Lung microvascular endothelial cell (primary cell): ENCODE measurements at places on chromosomes 16 and 17.

- DNase-seq, result no peak
Measured at GRCh38 chr16:77336637-77337036, 98.2 kb downstream of the ADAMTS18 start.

DNA sequence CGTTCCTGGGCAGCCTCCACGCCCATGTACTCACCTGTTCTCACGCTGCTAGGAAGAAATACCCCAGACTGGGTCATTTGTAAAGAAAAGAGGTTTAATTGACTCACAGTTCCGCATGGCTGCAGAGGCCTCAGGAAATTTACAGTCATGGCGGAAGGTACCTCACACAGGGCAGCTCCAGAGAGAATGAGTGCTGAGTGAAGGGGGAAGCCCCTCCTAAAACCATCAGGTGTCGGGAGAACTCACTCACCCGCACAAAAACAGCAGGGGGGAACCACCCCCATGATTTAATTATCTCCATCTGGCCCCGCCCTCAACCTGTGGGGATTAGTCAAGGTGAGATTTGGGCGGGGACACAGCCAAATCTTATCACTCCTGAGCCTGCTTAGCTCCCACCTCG, 18.2 kb downstream of the RAB40C start:
- DNase-seq, result no peak

GRCh38 chr16:19088341-19088916, 21.0 kb downstream of the COQ7 start:
- peak; percentile 93 for DNase-seq

- no peak for DNase-seq
Measured at GRCh38 chr17:32289471-32290070, 23.9 kb downstream of the RHBDL3 start.

DNA sequence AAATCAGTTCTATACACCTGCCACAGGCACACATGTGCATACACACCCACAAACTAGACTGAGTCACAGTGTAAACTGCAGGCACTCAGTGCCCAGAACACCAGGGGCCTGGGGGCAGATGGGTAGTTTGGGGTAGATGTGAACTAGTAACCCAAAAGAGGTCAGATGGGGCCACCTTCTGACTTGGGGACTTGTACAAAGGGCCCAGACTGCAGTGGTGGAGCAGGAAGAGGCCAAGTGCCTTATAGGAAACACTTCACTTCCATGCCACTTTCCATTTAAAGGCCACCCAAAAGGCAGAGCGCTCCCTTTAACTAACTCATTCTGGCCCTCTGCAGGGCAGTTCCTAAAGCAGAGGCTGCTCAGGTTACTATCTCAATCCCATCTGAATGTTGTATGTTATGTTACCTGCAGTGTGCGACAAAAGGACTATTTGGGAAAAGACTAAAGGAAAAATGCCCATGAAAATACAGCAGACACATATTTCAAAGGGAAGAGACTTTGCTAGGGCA, 27.8 kb upstream of the ERN1 start:
- no peak for DNase-seq

GRCh38 chr16:50338371-50339231, 30.2 kb downstream of the BRD7 start:
- no peak for DNase-seq

GRCh38 chr17:77404812-77405581, 264.2 kb downstream of the SEC14L1 start:
- peak; percentile 91 for DNase-seq

- no peak for DNase-seq
Measured at GRCh38 chr17:76830987-76831715, 37.1 kb upstream of the MGAT5B start.

DNA sequence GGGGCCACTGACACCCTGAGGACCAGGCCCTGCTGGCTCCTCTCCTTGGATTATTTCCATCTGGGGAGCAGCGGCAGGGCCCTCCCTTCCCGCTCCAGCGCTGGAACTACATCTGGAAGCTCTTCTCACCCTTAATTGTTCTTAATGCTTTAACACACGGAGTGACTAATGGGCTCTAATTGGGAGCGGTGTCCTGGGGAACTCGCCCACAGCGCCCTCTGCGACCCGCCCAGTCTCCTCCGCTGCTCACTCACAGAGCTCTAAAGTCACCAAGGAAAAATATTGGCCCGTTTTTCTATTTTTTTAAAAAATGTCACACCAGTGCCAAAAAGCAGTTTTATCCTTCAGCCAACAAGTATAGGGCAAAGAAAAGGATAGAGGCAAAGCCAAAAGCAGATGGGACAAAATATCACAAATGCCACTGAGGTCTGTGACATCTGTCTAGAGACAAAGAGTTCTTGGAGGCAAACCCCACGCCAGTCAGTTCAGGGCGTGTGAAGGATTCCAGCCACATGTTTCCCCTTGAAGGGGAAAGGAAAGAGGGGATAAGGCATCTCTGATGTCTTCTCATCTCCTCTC, 134.7 kb downstream of the RBFOX3 start:
- DNase-seq, result no peak

GRCh38 chr16:9176547-9177418, 85.3 kb downstream of the HAPSTR1 start:
- no peak for DNase-seq

DNA sequence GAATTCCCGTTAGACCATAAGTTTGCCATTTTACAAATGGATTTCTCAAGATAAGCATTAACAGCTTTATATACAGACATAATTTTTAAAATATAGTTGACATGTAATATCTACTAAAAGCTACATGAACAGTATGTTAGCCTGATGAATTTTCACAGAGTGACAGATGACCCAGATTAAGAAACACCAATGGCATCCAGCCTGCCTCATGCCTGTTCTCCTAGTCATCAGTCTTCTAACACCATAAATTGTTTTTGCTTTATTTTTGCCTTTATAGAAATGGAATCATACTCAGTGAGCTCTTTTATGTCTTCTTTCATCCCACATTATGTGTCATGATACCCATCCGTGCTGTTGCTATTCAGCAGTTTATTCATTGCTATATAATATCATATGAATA, 80.0 kb downstream of the ATF7IP2 start:
- DNase-seq, result no peak

- no peak for DNase-seq
Measured at GRCh38 chr17:48152289-48152688, 44.7 kb downstream of the SNX11 start.

DNA sequence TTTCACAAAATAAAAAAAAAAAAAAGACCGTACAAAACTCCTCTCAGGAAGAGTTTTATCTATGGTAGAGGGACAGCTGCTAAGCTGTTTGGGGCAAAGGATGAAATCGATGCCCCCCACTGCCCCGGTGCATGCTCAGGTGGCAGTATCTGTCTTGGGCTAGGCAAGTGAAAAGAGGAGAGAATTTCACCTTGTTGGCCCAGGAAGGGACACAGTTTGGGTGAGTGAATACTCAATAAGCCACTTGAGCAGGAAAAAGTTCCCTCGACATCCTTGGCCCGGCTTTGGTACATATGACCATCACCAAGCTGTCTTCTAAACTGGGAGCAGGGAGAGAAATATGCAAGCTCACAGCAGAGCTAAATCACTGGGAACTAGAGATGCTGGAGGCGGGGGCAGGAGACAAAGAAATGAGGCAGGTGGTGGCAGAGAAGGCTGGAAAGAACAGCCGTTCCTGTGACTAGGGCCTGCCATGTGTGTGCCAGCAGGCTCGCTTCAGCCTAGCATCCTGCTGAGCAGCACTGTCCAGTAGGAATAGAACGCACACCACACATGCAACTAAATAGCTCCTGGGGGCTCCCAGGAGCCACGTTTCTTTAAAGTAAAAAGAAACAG, 8.2 kb upstream of the EIF1 start:
- DNase-seq, result no peak
